Cerebellum (tissue), 4 donors: ENCODE measurements at places on chromosomes 7 and 10.

GRCh38 chr10:85983051-85983450, 383.5 kb downstream of the GRID1 start:
- no peak for DNase-seq

DNA sequence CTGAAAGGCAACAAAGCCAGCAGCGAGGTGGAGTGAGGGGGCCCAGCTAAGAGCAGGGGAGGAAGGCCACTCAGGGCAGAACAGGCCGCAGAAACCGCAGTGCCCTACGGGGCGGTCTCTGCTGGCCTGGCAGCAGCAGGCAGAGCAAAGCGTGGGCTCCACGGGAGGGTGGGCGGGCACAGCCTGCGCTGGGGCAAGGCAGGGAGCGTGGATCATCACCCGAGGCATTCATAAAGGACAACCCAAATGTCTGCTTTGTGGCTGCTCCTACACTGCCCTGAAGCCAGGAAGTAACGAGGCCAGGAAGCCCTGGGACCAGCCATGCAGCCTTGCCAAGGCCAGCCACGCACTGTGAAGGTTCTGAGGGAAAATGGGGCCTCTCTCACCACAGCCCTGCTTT, 127.5 kb downstream of the MAD1L1 start:
- no peak for DNase-seq

DNA sequence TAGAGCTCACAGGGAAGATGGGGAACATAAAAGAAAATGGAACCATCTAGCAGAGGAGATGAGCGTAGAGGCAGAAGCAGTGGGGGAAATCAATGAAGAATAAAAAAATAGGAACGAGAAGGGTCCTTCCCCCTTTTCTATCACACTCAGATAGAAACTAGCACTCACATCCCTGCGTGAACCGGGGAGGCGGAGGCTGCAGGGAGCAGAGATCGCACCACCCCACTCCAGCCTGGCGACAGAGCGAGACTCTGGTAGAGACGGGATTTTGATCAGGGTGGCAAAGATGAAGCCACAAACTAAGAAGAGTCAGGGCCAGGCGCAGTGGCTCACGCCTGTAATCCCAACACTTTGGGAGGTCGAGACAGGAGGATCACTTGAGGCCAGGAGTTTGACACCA, 64.7 kb upstream of the ECHDC3 start:
- no peak for DNase-seq

GRCh38 chr10:90437452-90437851, 420.4 kb downstream of the HTR7 start:
- no peak for DNase-seq

- no peak for DNase-seq
These were observed 18.2 kb downstream of the GPR141 start for GRCh38 chr7:37701769-37702168.
